Muscle of back (tissue), 13 donors: ENCODE measurements at places on chromosomes 1 and 21. TPM values are rescaled to one million over a fixed set of nuclear protein-coding genes. Genes with fewer than 3 reads are reported as not detected.

Gene CYP4X1
- 2.5 TPM for polyA plus RNA-seq

Gene MASP2
- polyA plus RNA-seq, result 5.9 TPM

Gene ZBED6
- 16.5 TPM for polyA plus RNA-seq

Gene ICOSLG
- polyA plus RNA-seq, result 7.0 TPM

Gene CD244
- 0.41 TPM for polyA plus RNA-seq

GRCh38 chr1:172662464-172663109 lies 3.7 kb downstream of the FASLG start:
- DNase-seq, result peak; percentile 81

DNA sequence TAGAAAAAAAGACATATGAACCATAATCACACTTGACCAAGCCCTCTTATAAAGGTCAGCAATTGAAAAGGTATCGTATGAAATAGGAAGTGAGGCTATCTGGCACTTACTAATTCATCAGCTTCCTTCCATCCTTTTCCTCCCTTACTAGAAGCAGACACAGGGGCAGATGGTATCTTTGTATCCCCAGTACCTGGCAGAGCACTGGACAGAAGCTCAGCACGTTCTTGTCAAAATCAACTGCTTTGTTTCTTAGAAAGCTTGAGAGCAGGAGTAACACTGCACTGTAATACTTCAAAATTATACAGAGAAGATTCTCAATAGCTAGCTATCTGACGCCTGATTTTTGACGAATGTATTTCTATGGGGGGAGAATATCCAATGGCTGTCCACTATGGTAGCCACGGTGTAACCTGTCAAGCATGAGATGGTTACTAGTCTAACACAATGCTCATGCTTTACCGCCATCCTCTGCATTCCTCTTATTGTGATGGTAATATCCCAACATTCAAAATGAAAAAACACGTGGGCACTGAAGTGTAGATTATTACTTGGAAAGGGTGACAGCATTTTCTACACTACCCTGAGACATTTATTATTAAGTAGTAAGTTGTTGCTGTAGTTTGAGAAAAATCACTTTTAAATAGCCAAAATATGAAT lies 175.6 kb downstream of the SIPA1L2 start:
- DNase-seq, result no peak

DNA sequence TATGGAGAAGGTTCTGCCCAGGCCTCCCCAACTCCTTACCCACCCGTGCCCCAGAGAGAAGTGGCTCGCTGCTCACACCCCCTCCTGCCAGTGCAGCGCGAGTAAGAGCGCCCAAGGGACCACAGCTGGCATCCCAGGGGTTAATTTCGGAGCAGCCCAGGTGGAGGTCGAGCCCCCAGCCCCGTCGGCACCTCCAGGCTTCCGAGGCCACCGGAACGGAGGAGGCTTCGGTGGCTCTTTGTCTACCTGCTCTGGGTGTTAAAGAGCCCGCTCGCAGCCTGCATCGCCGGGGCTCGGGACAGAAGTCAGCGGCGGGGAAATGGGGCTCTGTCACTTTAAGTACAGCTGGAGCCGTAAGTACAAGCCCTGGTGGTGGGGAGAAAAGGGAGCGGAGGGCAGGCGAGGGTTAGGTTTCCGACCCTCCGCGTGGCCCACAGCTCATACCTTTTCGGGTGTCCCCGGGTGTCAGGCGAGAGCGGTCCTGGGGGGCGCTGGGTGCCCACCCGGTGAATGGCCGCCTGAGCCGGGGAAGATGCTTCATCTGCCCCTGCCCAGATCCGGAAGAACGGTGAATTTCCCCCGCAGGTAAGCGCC lies 89.4 kb upstream of the IPO9 start:
- DNase-seq, result peak; percentile 36

GRCh38 chr1:99268021-99268420 lies 3.7 kb downstream of the PLPPR4 start:
- DNase-seq, result no peak
